Activated T-helper 2 cell treated with anti-CD3 and anti-CD28 coated beads, Interferon-gamma antibody, Interleukin-2, Interleukin-4, amounts not matched to agents 10 μg/mL and 5 μg/mL and 100 μg/mL, durations not matched to agents 14 hours and 24 hours and 36 hours (primary cell): ENCODE measurements at places on chromosomes 5 and 9. TPM values are rescaled to one million over a fixed set of nuclear protein-coding genes. Genes with fewer than 3 reads are reported as not detected.

- DNase-seq: no peak
Observed at GRCh38 chr9:19208653-19209052, 21.8 kb upstream of the DENND4C start.

- DNase-seq: no peak
Observed at GRCh38 chr9:134847752-134848432, 32.7 kb upstream of the FCN2 start.

DNA sequence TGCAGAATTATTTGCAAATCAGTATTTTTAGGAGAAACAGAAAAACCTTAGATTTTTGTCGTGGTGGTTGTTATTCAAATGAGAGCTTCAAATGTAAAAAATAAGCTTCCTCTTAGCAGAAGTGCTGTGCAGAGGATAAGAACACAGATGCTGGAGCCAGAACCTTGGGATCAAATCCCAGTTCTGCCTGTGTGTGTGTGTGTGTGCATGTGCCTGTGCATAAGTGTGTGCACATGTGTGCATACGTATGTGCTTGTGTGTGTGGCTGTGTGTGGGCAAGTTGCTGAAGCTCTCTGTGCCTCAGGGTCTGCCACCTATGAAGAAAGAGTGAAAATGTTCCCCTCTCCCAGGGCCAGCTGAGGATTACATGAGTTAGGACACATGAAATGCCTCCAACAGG is 8.6 kb downstream of the DAP start:
- no peak for DNase-seq

GRCh38 chr5:81739291-81739690 is 11.6 kb downstream of the SSBP2 start:
- DNase-seq: no peak

GRCh38 chr5:144015961-144016360 is 154.5 kb downstream of the YIPF5 start:
- no peak for DNase-seq

SNCAIP gene
- not detected in 2 replicates for total RNA-seq
